Lung microvascular endothelial cell (primary cell): ENCODE measurements at places on chromosomes 2 and 18.

DNA sequence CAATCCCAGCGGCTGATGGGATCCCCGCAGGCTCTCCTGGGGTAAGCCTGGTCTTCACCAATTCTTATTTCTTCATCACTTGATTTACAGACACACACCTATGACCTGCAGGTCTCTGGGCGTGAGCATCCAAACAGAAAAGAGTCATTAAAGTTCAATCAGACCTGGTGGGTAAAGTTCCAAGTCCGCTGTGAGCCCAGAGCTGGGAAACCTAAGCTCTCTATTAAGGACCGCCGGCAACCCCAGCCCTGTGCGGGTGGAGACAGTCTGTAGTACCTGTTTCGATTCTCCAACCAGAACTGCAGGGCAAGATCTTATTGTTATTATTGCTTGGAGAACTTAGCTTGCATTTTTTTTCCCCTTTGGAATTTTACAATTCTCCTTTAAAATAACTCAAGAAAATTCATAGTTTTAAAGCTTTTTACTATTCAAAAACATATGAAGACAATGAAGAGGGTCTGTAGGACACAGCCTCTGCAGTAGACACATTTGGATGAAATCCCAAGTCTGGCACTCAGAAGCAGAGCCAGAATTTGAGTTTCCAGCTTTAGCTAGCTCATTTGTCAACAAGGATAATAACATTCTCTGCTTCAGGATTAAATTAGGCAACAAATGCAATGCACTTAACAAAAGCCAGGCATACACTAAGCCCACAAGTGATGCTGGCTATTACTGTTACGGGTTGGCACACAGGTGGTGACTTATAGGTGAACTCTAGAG, 376.4 kb downstream of the INSIG2 start:
- no peak for DNase-seq

DNA sequence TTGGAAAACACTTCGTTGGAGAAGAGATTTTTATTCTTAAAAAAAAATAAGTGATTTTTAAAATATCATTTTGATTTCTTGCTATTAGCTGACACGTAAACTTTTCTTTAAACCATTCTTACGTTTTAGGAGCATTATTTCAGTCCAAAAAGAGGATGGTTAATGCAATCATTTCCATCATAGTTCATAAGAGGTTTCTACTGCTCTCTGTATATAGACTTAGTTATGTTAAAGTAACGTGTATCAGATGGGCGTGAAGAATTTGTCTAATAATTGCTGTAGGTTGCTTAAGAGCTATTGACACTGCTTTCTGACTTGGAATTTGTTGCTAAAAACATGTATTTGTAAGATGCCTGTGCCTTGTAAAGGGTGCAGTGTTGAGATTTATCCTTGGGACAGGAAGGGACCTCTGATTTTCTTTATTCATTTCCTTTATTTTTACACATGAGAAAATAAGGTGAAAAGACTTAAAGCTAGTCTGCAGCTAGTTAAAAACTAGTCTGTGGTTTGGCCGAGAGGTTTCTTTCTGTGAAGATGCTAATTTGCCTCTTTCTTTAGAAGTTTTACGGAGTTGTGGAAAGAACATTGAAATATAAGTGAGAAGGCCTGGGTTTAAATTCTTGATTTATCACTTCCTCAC, 2.9 kb downstream of the ANKRD12 start:
- no peak for DNase-seq

- no peak for DNase-seq
Observed at GRCh38 chr2:39234754-39235153, 9.0 kb downstream of the CDKL4 start.

GRCh38 chr2:188142636-188143295, 148.9 kb upstream of the GULP1 start:
- DNase-seq, result peak; percentile 57

DNA sequence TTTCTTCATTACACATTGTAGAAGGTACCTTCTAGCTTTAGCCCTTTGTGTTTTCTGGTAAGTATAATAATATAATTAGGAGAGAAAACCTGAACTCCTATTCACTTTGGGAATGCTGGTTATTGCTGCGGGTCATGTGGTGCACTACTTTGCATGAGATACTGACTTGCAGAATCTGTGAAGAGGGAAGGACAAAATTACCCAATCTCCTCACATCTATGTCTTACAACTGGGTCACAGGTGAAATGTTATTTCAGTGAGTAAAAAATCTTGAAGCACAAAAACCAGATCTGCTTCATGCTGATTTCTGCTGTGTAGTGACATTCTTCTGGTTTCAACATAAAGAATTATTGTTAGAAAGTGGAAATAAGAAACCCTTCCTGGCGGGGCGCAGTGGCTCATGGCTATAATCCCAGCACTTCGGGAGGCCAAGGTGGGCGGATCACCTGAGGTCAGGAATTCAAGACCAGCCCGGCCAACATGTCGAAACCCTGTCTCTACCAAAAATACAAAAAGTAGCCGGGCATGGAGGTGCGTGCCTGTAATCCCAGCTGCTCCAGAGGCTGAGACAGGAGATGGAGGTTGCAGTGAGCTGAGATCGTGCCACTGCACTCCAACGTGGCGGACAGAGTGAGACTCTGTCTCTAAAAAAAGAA, 211.0 kb upstream of the REG3G start:
- DNase-seq, result no peak
